ENCODE measurements at places on chromosomes 2 and 18.

- no peak for DNase-seq
These were observed 51.2 kb upstream of the PXDN start for GRCh38 chr2:1795261-1796231.

DNA sequence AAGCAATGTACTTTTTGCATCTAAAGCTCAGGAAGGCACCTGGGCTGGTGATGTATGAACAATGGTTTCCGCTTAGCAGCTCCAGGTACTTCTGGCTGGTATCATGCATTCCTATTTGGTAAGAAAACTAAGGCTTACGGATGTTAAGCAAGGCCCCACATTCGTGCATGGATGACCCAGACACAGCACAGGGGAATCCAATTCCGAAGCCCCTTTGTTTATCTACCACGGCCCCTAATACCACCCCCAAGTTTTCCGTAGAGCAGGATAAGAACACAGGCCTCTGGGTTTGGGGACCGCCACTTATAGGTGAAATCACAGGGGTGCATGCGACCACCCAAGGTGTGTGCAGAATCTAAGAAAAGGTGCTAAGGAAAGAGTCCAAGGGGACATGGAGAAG, 192.1 kb upstream of the ID2 start:
- no peak for DNase-seq

DNA sequence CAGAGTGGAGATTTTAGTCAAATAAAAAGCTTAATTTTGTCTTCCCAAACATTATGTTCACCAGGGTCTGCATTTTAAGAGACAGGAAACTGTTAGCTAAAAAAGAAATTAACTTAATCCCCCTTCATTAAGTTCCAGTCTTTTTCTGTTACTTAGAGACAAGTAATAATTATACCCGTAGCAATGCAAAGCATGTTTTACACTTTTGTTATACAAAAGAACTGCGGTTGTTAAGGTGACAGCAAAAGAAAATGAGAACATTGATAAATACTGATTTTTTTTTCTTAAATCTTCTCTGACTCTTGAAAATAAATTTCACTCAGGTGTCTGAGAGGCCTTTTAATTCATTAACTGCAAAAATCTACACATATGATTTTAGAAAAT, 101.4 kb downstream of the MEIS1 start:
- no peak for DNase-seq

GRCh38 chr2:79770926-79771325, 258.1 kb downstream of the CTNNA2 start:
- no peak for DNase-seq

DNA sequence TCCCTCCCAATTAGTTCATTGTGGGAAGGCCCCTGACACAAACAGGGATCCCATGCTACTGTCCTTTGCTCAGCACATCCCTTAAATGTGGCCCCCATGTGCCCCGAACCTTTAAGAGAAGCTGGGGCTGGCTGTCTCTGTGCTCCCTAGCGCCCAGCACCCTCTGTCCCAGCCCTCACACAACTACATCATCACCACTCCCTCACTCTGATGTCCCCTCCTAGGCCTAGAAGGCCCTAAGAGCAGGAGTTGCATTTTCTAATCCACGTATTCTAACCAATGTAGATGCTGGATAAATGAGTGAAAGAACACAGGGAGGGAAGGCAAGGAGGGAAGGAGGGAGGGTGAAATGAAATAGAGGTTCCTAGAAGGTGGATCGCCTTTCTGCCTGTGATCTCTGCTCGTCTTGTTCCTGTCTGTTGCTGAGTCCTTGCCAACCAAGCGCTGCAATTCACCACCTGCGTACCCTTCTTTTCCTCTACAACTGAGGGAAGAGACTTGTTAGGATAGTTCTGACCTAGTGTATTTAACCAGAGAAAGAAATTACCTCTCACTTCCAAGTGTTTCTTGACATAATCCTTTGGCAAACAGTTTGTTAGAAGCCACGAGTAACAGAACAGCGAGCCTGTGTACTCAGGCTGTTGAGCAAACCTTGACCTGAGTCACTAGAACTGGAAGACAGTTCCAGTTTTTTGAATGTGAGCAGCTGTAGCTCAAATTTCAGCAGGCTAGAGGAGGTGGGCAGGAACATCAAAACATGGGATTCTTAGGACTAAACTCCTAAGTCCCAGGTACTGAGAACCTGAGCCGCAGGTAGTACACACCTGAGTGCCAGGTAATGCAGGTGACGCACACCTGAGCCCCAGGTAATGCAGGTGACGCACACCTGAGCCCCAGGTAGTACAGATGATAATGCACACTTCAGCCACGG, 181.5 kb upstream of the ID2 start:
- no peak for DNase-seq

GRCh38 chr2:111216811-111217652, 96.3 kb downstream of the BCL2L11 start:
- DNase-seq: no peak

GRCh38 chr2:152466041-152466440, 131.1 kb downstream of the FMNL2 start:
- DNase-seq: no peak

All from CD4-positive, alpha-beta T cell treated with Interleukin-4 for 4 hours (primary cell).